ENCODE measurements at places on chromosomes 4 and X.

GRCh38 chrX:110310896-110311295 lies 7.0 kb downstream of the AMMECR1 start:
- no peak for DNase-seq

DNA sequence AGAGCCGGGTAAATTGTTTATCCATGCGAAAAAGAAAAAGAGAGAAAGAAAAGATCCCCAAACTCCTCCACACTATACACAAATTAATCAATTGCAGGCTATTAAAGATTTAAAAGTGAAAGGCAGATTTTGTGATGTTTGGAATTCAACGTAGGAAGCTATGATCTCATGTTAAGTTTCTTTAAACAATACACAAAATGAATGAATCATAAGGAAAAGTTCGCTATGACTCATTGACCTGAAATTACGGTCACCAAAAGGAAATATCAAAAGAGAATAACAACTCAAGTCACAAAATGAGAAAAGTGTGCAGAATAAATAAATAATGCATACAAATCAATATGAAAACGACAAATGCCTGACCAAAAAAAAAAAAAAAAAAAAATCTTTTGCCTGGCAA lies 28.6 kb downstream of the CLNK start:
- no peak for DNase-seq

DNA sequence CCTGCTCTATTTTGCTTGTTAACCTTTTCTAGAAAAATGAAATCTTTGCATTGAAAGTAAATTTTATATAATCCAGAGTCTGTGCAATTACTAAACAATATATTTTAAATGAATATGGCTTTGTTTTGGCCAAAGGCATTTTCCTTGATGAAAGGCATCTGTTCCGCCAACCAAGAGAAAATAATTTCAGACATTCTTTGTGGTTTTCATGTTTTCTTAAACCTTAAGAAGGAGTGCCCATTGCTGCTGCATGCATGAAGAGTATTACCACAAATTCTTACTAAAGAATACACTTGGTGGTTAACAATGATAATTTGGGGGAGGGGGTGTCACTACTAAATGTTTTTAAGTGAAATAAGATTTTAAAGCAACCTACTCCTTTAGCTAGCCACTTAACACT lies 2.7 kb upstream of the PDGFC start:
- no peak for DNase-seq

- no peak for DNase-seq
Observed at GRCh38 chr4:8585186-8585585, 5.0 kb downstream of the GPR78 start.

DNA sequence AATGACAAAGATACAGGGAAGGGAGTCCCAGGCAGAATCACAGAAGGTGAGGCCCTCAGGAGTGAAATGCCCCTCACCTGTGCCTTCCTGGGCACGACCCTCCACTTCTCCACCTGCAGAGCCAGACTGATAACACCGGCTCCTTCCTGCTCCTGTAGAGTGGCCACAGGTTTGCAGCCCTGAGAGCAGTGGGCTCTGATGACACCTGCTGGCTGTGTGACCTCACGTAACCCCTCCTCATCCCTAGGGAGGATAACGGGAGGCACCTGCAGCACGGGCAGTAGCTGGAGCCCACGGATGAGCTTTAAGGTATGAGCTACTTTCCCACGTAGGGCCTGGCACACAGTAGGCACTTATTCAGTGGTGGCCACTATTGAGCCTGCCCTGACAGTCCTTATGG lies 25.5 kb upstream of the MAN2B2 start:
- DNase-seq = no peak

DNA sequence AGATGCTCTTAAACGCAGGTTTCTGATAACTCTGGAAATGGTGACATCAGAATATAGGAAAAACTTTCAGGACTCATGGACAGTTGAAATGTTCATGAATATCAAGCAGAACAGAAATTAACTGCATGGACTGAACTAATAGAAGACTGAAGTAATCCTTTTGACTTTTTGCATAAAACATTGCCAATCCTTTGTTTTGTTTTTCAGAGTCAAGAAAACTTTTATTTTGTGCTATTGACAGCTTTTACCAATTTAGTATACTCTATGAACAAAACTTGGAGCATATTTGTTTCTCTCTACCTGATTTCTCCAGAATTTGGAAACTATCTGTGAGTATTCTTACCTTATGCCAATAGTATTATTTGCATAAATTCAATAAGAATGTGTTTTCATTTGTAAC lies 61.2 kb upstream of the HMX1 start:
- DNase-seq = no peak

- no peak for DNase-seq
Observed at GRCh38 chrX:153725039-153725831, 579 bp downstream of the ABCD1 start.

- DNase-seq = no peak
Observed at GRCh38 chr4:140296335-140297220, 76.9 kb upstream of the SCOC start.

DNA sequence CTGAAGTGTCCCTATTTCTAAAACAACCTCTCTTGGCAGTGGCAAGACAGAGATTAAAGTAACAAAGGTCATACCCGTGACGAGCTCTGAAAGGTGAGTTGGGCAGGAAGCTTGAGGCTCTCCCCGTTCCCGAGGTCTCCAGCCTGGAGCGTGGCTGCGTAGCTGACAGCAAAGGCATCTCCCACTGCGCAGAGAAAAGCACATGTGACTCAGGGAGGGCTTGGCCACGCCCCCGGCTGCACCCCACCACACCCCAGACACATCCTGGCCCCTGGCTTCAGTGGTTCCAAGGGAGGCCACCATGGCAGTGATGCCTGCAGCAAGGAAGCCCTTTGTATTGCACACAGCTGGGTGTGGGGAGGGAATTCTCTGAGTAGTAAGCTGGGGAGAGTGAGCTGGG lies 23.1 kb downstream of the EVC2 start:
- no peak for DNase-seq
